Ureter (tissue), 1 donor: ENCODE measurements at places on chromosomes 6 and 20. TPM values are rescaled to one million over a fixed set of nuclear protein-coding genes. Genes with fewer than 3 reads are reported as not detected.

FUCA2 gene
- 60.7 TPM for total RNA-seq

HLA-DOA gene
- 25.6 TPM for total RNA-seq

EEF1E1 gene
- 31.6 TPM for total RNA-seq

HNF4A gene
- not detected for total RNA-seq

- no peak for DNase-seq
Observed at GRCh38 chr6:43013097-43013842, 476 bp downstream of the MEA1 start.

GRCh38 chr20:57867181-57867803, 157.5 kb upstream of the PMEPA1 start:
- no peak for DNase-seq

DNA sequence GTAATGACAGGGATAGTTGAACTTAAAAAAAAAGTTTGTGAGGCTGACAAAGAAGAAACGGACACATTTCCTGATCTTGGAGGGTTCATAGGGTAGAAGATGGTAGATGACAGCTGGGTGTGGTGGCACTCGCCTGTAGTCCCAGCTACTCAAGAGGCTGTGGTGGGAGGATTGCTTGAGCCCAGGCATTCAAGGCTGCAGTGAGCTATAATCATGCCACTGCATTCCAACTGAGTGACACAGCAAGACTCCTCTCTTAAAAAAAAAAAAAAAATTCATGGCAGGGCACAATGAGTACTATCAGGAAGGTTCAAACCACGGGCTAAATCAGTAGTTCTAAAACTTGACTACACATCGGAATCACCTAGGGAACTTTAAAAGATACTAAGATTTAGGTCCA, 2.0 kb upstream of the MICA start:
- DNase-seq, result no peak

DNA sequence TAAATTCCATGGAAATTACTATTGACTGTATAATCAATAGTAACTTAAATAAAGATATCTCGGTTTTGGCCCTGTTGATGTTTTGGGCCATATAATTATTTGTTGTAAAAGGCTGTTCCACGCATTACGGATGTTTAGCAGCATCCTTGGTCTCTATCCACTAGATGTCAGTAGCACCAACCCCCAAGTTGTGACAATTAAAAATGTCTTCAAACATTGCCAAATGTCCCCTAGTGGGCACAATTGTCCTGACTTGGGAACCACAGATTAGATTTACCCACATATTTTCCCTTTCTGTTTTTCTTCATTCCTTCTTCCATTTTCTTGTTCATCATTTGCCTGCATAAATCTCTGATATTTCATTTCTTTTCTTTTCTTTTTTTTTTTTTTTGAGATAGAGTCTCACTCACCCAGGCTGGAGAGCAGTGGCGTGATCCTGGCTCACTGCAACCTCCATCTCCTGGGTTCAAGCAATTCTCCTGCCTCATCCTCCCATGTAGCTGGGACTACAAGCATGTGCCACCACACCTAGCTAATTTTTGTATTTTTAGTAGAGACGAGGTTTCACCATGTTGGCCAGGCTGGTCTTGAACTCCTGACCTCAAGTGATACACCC, 13.6 kb upstream of the WFDC8 start:
- no peak for DNase-seq

GRCh38 chr20:18323705-18324104, 35.4 kb downstream of the ZNF133 start:
- no peak for DNase-seq

DNA sequence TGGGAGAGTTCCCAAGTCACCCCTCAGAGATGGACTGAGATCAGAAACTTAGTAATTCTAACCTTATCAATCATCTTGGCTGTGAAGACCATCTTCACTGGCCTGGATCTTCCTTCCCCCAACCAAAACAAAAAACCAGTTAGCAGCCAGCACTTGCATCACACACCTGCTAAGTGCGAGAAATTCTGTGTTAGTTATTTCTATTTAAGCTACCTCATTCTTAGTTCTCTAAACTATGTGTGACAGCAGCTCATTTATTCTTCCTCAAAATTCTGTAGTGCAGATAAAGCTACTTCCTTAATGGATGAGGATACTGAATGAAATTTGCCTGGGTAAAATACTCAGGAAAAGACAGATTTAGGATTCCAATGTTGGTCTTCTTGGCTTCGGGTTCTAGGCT, 18.2 kb upstream of the TAGAP start:
- DNase-seq, result no peak

GRCh38 chr6:74585753-74586152, 620.1 kb downstream of the COL12A1 start:
- no peak for DNase-seq

GRCh38 chr6:45470131-45470738, 92.5 kb upstream of the SUPT3H start:
- DNase-seq, result no peak

GRCh38 chr6:104227508-104227907, 632.2 kb downstream of the HACE1 start:
- no peak for DNase-seq

DNA sequence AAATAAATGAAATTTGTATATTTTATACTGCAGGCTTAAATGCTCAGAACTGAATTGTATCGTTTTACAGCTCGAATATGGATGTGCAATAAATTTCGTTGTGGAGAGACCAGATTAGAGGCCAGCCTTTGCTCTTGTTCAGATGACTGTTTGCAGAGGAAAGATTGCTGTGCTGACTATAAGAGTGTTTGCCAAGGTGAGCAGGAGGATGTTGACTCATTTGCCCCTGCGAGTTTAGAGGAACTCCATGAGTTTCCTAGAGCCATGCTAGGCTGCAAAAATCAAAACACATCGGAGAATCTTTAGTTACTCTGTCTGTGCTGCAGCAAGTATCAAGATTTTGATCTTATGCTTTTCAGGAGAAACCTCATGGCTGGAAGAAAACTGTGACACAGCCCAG, 15.4 kb downstream of the ENPP3 start:
- no peak for DNase-seq
